Neural crest cell (in vitro differentiated cells): ENCODE measurements at places on chromosomes 2 and 18.

GRCh38 chr18:70046207-70046606, 98.5 kb upstream of the CD226 start:
- no peak for DNase-seq

GRCh38 chr2:55595536-55595935, 21.9 kb downstream of the PPP4R3B start:
- DNase-seq: no peak

DNA sequence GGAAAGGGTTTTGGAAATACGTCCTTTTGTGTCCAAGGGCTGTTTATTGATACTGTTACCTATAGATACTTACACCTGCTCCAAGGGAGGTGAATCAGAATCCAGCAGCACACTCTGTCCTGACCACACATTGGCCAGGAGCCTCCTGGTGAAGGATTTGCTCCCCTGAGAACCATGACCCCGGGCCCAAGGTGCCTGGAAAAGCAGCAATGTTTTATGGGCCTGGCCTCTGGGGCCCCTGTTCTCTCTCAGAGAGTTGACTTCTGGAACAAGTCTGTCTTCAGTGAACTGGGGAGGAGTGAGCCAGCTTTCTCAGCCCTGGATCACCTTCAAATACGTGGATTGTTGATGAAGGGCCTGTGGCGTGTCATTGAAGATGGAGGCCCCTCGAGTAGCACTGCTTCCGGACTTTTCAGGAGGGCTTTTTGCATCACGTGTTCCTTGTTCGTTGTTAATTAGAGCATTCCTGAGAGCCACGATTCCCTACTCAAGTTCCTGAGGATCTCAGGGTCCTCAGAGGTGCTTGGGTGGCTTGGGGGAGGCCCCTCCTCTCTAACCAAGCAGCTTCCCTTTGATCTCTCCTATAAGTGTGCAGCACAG, 78.5 kb upstream of the RPL31 start:
- DNase-seq: no peak

- no peak for DNase-seq
Measured at GRCh38 chr2:73080321-73081131, 9.0 kb upstream of the SFXN5 start.

DNA sequence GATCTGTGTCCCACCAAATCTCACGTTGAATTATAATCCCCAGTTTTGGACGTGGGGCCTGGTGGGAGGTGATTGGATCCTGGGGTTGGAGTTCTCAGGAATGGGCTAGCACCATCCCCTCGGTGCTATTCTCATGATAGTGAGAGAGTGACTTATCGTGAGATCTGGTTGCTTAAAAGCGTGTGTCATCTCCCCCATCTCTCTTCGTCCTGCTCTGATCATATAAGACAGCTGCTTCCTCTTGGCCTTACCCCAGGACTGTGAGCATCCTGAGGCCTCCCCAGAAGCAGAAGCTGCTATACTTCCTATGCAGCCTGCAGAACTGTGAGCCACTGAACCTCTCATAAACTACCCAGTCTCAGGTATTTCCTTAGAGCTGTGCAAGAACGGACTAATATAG, 163.7 kb upstream of the NDUFV2 start:
- DNase-seq: no peak

GRCh38 chr2:208222351-208222750, 32.5 kb downstream of the IDH1 start:
- no peak for DNase-seq

GRCh38 chr2:128794285-128794684, 475.6 kb upstream of the HS6ST1 start:
- no peak for DNase-seq

- peak; percentile 57 for DNase-seq
Measured at GRCh38 chr2:174340400-174341292, 5.9 kb downstream of the SP9 start.

DNA sequence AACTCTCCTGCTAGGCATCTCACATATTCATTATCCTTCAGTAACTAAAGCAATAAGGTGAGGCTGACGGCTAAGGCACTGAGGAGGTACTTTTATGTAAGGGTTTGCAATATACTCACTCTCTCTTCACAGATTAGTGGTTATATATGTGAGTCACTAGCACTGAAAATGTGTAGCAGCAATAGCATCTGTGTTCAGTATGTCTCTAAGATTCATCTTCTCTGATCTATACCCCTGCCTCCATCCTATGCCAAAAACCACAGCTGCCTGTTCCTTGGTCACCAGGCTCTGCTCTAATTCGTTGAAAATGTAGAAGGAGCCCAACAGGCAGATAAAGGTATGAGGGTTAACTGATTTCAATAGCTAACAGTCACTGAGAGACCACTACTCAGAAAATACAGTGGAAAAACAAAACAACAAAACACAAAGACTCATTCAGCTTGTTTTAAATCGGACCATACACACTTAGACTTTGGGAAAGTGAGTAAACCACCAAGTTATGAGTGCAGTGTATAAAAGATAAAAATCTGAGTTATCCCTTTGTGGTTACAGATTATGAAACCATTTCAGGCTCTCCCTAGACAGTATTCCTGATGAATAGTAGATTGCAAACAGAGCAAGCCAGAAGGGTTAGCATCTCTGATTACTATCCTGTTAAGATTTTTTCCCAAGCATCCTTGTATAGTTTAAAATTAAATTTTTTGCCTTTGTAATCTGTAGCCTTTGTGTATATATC, 75.3 kb upstream of the CYP26B1 start:
- DNase-seq: no peak

DNA sequence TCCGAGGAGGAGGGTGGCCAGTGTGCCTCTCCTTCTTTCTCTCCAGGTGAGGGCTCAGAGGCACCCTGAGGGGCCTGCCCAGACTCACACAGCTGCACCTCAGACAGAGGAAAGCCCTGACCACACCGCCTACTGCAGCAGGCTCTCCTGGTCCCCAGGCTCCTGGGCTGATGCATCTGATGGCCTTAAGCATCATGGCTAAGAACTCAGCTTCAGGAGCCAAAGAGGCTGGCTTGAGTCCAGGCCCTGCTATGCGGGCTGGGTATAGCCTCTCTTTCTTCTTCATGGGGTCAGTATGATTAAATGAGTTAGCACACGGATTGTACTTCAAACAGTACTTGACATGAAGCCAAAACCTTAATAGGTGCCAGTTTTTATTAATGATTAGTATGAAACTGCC, 89.6 kb downstream of the TGFA start:
- DNase-seq: no peak

- DNase-seq: no peak
Measured at GRCh38 chr2:14706201-14706600, 73.7 kb downstream of the LRATD1 start.

DNA sequence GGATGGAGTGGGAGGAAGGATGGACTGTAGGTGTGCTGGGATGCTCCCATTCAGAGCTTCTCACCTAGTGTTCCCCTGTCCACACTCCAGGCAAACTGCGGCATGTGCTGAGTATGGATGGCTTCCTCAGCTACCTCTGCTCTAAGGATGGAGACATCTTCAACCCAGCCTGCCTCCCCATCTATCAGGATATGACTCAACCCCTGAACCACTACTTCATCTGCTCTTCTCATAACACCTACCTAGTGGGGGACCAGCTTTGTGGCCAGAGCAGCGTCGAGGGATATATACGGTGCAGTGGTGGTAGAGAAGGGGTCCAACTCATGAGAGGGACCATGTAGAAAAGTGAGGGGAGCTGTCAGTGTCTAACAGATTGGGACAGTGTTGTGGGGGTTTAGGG, 20.2 kb downstream of the PLCD4 start:
- DNase-seq: no peak
